ENCODE measurements at places on chromosomes 16 and 17.

DNA sequence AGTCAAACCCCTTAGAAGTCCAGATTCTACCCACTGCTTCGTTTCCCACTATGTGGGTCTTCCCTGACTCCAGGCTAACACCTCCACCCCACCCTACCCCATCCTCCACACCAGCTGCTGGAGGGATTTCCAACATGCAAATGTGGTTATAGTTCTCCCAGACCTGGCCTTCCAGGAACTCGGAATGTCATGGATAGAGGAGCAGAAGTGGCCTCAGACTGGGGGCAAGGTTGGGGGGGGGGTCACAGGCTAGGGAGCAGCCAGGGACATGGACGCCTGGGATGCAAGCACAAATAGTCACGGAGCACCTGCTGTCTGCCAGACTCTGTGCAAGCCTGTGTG is 2.0 kb downstream of the CAMKK1 start:
- no peak for DNase-seq

DNA sequence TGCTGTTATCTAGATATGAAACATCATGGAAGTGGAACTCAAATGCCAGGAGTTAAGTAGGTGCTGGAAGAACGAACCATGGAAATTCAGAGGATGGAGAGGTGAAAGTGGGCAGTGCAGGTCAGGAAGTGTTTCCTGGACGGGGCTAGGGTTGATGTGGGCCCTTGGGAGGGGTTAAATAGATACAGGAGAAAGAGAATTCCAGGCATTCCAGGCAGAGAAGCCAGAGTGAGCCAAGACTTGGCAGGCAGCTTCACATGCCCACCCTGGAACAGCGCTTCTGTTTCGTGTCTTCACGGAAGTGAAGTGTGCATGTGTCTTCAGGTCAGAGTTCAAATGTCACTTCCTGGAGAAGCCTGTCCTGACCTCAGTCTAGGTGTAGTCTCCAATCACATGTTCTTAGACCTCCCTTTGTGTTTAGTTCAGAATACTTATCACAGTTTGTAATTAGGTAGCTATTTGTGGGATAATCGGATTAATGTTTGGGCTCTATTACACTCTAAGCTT is 41.3 kb downstream of the GP2 start:
- no peak for DNase-seq

- no peak for DNase-seq
Measured at GRCh38 chr17:29252101-29252791, 5.6 kb downstream of the CRYBA1 start.

GRCh38 chr17:65388911-65389310 is 172.5 kb downstream of the AXIN2 start:
- no peak for DNase-seq

GRCh38 chr16:78317564-78318240 is 218.2 kb downstream of the WWOX start:
- no peak for DNase-seq

DNA sequence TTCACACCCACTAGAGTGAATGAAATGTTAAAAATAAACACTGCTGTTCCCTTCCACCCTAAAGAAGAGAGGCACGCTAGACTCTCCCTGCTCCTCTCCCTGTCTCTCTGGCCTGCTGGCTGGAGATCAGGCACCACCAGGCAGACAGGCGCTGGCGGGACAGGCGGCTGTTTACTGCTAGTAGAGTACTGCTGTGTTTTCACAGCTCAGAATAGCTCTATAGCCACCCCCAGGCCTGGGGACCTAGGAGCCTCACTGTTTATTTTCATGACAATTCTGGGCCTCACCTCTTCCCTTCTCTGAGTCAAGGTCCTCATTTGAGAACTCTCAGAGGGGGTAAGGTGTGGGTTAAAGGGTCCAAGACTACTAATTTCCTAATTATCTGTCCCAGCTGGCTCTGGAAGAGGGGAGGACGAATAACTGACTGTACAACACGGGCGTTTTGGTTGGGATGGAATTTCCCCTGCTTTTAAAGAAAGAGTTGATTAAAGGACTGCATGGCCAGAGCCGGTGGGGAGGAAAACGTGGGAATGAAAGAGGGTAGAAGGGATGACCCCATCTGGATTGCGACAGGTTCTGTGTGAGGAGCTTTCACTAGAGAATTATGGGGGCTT is 9.0 kb upstream of the G6PC1 start:
- no peak for DNase-seq

DNA sequence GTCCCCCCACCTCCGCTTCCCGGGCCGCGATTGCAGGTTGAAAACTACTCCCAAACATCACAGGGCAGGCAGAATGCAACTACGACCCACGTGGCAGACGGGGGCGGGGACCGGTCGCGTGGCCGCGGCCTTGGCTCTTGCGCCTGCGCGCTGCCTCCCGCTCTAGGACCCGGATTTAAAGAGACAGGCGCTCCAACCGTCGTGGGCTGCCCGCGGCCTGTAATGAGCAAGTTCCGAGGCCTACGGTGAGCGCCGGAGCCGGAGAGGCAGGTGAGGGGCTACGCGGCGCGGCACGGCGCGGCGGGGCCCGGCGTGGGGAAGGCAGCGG is at the start of gene LIG3:
LIG3 (plus strand) TSS at position 160 of the 328 bp plus-strand sequence. CDS start 2,494 bp downstream, outside the sequence.
- peak; percentile 87 for DNase-seq

- no peak for DNase-seq
Measured at GRCh38 chr16:17493012-17493411, 22.3 kb upstream of the XYLT1 start.

GRCh38 chr17:10871914-10872313 is 34.0 kb upstream of the PIRT start:
- no peak for DNase-seq

DNA sequence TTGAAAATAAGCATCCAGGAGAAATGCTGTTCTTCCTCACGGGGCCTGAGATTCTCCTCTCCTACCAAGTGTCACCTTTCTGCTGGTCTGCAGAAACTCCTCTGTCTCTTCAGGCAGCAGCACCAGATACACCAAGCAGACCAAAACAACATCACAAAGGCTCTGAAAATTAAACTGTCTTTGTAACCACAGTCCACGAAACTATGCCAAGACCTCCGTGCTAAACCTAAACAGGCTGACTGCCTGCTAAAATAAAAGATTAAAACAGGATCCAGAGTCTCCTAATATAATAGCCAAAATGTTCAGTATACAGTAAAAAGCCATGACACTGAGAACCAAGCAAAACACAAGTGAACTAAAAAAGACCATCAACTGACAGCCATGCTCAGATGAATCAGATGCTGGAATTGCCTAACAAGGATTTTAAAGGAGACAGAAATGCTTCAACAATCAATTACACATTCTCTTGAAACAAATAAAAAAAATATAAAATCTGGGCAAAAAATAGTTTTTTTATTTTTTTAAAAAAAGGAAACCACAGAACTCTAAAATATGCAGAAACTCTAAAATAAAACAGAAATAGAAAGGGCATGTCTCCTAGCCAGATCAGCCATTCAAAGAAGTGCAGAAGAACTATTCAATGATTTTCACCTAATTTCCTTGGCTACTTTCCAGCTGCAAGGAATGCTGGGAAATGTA is 50.3 kb upstream of the TOX3 start:
- no peak for DNase-seq

DNA sequence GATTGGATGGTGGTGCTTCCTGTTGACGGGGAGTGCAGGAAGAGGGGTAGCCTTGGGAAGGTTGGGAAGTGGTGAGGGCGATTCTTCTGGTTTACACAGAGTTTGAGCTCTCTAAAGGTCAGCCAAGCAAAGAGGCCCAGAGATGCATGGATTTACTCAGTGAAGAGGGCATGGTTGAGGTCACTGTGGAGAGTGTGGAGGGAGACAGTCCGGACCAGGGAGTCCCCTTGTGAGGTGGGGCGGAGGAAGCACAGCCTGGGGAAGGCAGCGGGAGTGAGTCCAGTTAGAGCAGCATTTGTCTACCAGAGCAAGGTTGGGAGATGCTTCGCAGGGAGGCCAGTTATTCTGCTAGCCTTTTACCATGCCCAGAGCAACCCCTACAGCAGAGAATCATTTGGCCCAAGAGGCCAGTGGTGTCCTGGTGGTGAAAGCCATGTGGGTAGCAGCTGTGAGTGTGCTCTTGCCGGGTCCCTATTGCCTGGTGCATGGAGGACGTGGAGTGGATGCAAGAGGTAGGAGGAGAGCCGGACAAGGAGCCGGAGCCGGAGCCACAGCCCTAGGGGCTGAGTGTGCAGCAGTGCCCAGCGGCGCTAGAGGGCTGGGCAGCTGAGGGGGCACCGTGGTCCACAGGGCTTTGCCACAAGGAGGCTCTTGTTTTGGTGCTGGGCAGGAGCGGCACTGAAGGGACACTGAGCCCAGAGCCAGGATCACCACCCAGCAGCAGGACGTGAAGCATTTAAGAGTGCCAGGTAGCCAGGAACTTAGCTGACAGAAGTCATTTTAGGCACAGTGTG is 27.7 kb downstream of the PRMT7 start:
- no peak for DNase-seq

DNA sequence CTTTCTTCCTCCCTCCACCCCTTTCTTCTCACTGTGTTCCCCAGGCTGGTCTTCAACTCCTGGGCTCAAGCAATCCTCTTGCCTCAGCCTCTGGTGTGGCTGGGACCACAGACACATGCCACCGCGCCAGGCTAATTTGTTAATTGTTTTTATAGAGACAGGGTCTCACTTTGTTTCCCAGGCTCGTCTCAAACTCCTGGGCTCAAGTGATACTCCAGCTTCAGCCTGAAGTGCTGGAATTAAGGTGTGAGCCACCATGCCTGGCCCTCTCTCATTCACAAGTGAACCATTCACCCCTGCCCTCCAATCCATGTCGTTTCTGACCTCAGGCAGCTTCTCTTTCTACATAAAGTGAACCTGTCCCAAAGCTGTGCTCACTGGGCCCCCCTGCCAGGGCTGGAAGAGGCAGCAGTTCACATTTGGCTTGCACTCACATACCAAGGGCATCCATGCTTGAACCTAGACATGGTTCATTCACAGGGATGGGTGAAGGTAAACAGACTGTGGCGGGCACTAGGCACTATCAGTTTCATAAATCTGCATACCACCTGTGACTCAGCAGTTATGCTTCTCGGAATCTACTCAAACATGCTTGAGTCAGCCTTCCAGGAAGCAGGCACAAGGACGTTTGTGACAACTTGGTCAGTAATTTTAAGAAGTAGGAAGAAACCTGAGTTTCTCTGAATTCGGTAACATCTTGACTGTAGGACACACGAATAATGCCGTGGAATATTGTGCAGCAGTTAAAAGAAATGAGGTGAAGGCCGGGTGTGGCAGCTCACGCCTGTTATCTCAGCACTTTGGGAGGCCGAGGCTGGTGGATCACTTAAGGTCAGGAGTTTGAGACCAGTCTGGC is 6.0 kb upstream of the RNF213 start:
- no peak for DNase-seq

DNA sequence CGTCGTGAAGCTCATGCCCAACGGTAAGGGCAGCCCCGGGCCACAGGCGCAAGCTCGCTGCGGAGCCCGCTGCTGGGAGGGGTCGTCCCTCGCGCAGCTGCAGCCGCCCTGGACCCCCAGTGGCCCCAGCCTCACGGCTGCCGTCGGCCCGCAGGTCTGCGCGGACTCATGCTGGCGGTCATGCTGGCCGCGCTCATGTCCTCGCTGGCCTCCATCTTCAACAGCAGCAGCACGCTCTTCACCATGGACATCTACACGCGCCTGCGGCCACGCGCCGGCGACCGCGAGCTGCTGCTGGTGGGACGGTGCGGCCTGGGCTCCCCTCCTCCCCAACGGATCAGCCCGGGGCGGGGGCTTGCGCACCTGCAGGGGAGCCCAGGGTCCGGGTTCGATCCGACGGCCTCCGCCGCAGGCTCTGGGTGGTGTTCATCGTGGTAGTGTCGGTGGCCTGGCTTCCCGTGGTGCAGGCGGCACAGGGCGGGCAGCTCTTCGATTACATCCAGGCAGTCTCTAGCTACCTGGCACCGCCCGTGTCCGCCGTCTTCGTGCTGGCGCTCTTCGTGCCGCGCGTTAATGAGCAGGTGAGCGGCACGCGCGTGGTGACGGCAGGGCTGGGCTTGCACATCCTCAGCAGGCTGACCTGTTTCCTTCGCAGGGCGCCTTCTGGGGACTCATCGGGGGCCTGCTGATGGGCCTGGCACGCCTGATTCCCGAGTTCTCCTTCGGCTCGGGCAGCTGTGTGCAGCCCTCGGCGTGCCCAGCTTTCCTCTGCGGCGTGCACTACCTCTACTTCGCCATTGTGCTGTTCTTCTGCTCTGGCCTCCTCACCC is 5.8 kb downstream of the SLC5A2 start:
- DNase-seq = no peak

GRCh38 chr17:81115749-81116464 is 49.4 kb upstream of the PVALEF start:
- no peak for DNase-seq
